ENCODE measurements at places on chromosomes 12 and 14.

DNA sequence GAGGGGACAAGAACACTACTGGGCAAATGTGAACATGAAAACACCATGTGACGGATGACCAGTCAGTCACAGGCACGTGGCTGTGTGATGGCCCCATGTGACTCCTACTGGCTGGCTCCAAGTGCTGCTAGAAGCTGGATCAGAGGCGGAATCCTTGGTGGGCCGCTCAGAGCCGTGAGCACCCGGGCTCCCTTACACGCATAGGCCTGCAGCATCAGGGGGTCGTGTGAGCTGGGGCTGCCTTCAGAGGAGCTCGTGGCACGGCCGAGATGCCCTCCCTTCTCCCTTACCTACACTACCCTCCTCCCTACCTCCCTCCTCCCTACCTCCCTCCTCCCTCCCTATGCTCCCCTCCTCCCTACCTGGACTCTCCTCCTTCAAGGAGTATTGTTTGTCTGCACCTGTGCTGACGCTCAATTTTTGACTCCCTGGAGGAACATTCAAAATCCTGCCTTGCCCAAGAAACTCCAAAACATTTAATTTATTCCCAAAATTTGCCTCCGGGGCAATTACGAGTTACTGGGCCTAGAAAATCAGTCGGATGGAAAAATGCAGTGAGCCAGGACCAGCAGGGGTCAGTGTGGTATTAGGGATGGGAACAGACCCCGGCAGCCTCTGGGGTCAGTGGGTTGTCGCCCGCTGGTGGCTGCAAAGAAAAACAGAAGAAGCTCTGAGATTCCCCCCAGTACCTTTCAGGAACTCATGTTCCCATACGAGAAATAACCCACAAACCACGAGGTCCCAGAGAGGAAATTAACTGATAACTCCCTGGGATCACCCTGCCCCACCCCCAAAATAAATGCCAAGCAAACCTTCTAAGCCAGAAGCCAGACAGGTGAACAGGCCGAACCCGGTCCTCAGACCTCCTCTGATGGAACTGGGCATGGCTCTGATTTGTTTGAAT, 61.3 kb downstream of the C14orf132 start:
- peak; percentile 41 for DNase-seq

DNA sequence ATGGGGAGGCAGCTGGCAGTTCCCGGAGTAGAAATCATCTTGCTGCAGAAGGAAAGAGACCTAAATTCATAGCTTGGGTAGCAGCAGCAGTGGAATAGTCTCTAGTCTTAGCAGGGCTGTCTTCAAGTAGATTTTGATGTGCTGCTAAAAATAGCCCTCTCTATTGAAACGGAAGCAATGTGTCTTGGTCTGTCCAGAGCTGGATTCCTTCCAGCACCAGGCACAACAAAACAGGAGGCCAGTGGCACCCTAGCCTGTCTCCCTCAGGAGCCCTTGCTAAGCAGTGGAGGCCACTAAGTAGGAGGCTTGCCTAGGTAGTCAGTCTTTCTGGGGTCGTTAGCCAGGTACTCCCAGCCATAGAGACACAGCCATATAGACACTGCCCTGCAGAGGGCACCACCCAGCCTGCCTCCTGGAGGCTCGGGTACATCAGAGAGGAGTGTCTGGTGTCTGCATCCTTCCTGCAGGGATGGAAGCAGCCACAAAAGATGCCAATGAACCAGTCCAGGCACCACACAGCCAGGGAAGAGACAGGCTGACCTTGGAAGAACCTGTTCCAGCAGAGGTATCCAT, 97.5 kb downstream of the CRACR2A start:
- no peak for DNase-seq

DNA sequence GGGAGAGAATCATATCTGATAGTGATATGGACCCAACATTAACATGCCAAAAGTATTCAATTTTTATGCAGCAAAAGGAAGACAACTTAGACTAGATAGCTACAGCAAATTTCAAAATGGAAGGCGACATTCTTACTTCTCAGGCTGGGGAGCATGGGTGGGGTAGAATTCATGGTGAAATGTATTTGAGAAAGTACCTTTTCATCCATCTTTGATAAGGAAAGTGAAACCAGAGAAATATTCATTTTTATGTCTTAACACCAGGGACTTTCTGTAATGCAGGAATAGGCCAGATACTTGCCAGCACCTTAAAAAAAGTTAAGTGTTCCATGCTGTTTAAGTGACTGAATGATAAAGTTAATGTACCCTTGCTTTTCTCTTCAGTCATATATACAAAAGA, 13.4 kb downstream of the BTG1 start:
- no peak for DNase-seq

DNA sequence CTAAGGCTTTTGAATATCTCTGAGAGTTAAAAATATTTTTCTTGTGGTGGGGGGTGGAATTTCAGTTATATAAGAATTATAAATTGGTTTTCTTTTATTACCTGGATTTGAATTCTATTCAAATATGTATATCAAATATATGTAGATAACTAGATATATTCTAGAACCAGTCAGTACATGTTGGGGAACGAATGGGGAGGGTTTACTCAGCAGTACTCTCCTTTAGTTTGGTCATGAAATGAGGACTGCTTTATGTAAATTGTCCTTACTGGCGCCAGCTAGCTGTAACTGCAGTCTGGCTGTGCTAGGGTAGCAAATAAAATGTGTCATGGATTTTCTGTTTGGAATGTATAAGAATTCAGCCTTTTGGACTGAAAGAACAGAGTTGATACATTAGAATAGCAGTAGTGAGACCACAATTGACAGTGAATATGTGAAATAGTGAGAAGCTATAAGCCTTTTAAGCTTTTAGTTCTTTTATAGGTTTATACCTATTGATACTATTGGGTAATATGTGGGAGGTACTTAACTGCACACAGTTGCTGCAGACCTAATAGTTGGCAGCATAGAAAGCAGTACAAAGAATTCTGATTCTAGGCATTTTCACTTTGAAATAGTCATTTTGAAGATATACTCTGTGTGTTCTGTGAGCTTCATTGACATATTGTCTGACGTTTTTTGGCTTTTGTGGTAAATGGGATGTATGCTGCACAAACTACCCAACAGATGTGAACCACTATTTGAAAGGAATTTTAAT, 29.0 kb downstream of the ATF7IP start:
- peak; percentile 11 for DNase-seq

- DNase-seq, result peak; percentile 30
Measured at GRCh38 chr12:124636138-124636978, 68.9 kb upstream of the NCOR2 start.

GRCh38 chr14:102138961-102139285, 774 bp upstream of the WDR20 start:
- no peak for DNase-seq

- DNase-seq, result no peak
Measured at GRCh38 chr12:23888396-23889068, 60.9 kb downstream of the SOX5 start.

All from T-helper 2 cell (primary cell).